Daoy (cell line): ENCODE measurements at places on chromosomes 3 and 15. TPM values are rescaled to one million over a fixed set of nuclear protein-coding genes. Genes with fewer than 3 reads are reported as not detected.
A peak's percentile ranks its signal among the peaks of the same experiment; 100 is the strongest.

GRCh38 chr15:50823281-50823680 lies 57.8 kb upstream of the SPPL2A start:
- DNase-seq, result no peak

DNA sequence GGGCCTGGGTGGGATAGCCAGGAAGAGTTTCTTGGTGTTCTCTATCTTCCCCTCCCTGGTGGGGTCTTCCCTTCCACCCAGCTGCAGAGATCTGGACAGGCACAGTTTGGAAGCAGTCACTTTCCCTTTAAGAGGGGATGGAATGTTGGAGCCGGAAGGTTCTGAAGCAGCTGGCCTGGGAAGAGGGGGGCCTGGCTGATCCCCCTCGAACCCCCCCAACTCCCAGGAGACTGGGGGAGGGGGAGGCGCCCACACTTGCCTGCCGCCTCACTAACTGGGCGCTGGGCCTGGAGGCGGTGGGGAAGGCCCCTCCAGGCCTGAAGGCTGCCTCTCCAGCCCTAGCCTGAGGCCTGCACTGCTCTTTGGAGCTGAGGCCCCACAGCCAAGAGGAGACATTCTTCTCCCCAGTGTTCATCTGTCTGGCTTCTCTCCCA lies 1.4 kb downstream of the DVL3 start:
- peak; percentile 42 for DNase-seq

LMOD3 gene
- total RNA-seq, result not detected in 2 replicates

DNA sequence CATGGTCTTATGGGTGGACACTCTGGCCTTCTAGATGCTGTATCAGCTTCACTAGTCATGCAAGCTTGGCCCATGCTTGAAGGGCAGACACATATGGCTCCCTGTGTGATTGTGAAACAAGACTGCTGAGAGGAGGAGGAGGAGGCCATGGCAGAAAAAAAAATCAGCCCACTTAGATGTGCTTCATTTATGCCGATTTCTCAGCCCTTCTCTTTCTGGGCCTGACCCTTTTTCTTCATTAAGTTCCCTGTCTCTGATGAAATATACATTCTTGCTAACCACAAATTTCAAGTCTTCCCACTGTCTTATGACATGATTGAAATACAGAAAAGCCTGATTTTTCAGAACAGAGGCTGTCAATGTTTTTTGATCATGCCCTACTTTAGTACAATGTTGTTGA lies 213.0 kb upstream of the FEZF2 start:
- DNase-seq, result no peak

ACKR2 gene
- total RNA-seq, result 0.23 TPM in 1 of 2 replicates, not detected in the other

RIOX2 gene
- total RNA-seq, result 35.0 and 35.5 TPM in 2 replicates

ITGB5 gene
- 129 and 170 TPM in 2 replicates for total RNA-seq

DNA sequence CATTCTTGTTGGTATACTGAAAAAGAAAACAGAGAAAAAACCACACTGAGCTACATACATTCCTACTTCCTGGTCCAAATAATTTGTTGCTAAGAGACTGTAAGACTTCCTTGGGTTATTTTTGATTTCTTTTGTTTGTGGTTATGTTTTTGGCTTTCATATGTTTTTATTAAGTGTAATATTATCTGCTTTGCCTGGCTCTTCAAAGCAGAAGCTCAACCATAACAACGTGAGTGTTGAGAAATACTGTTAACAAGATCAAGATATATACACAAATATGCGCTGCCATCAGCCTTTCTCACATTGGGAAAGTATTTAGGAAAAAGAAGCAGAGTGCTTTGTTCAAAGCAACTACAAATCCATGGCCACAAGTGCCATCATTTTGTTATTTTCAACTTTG lies 556.2 kb upstream of the CBLB start:
- DNase-seq, result peak; percentile 3

- no peak for DNase-seq
Measured at GRCh38 chr3:24288496-24289236, 206.0 kb downstream of the THRB start.

DNA sequence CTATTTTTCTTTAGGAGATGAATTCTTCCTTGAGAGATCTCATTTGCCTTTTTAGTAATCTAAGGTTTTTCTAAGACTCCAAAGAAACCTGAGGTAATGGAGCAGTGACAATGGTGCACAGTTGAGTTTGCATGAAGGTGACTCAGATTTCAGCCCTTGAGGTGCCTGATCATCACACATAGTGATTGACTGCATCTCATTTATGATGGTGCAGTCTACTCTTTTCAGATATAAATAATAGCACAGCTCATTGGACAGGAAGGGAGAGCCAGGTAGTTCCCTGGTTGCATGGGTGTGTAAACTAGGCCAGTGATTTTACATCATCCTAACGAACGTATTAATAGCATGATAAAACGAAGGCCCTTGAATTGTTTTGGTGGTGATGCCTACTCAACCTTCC lies 86.1 kb upstream of the SAMMSON start:
- no peak for DNase-seq

DNA sequence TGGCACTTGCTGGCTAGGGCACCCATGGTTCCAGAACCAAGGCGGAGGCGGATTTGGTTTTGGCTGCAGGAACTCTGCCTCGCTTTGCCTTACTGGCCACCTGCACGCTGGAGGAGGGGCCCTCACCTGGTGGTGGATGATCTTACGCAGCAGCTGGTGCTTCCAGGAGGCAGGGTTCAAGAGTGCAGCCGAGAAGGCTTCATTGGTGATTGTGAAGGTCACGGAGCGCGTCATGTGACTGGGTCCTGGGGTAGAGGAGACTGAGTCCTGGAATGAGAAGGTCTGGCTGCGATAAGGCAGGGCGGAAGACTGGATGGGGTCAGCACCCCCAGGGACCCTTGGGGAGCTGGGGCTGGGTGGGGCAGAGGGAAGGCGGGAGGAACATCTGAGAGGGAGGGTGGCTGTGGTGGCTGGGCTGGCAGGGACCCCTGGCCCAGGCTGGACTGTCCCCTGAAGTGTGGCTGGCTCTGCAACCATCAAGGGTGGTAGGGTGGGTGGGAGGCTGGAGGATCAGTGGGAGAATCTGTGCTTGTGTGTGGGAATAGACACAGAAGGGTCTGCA lies 25.8 kb upstream of the GOLGA6C start:
- no peak for DNase-seq

GRCh38 chr3:10320320-10320677 lies 613 bp downstream of the SEC13 start:
- DNase-seq, result no peak

DNA sequence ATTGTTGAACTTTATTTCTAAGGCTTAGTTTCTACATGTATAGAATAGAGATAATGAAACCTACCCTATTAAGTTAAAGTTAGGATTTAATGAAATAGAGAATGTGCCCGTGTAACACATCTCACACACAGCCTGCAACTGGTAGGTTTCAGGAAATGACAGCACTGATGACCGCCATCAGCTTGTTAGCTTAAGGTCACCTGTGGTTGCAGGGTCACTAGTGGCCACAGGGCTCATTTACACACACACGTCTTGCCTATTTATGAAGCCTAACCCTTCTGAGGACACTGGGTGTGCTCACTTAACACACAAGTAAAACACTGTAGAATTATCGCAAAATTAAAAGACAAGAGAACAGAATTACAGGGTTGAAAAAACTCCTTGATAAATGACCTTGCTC lies 20.1 kb downstream of the CHRM5 start:
- peak; percentile 8 for DNase-seq

GRCh38 chr3:4006288-4006687 lies 207.1 kb downstream of the LRRN1 start:
- no peak for DNase-seq

- DNase-seq, result no peak
Measured at GRCh38 chr3:123682302-123682701, 97.4 kb upstream of the HACD2 start.
